CD4-positive, alpha-beta T cell treated with Interleukin-6 for 4 hours (primary cell): ENCODE measurements at places on chromosomes 6 and 20.

DNA sequence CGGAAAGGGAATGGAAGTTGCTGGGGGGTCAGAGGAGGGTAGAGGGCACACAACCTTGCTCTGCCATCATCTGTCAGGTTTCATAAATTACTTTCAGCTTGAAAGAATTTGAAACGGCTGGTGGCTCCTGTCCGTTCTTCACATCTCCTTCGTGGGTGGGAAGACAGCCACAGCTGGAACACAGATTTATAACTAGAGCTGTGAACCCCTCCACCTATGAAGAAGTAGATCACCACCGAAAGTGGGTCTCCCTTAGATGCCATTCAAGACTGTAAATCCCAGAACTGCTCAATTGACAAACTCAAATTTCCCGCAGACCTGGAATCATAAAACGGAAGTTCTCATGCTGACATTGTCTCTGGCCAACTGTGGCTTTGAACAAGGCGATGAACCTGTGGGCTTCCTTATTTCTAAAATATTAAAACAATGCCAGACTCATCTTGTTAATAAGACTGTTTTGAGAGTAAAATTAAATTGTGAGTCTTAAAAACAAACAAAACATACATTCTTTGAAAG, 65.3 kb downstream of the BTBD3 start:
- no peak for DNase-seq

- no peak for DNase-seq
Measured at GRCh38 chr6:136312975-136313374, 23.3 kb upstream of the BCLAF1 start.

DNA sequence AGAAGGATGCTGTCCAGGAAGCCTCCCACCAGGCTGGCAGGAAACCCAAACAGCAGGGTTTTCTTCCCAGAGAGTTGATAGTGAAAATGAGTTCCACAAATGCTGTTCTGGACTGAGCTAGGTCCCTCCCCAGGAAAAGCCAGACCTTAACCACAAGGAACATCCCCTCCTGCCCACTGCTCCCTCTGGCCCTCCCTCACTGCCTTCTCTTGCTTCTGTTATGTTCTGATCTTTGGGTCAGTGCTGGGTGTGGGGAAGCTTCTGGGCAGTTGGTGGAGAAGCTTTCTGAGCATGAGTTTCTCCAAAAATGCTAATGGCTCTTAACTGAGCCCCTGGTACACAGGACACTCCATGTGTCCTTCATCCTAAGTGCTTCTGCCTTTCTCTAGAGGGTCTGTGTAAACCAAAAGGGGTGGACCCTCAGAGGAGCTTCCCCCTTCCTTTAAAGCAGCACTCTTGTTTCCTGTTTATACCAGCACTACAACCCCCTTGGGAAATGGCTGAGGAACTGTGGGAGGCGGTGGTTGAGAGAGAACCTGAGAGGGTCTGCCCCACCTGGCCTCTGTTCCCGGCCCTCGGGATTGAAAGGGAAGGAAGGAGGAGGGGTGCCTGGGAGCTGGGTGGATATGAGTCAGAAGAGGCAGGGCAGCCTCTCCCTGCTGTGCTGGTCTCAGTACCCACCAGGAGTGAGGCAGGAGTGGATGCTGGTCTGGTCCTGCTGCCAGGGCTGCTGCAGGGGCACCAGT, 42.0 kb downstream of the CDS2 start:
- DNase-seq, result no peak

DNA sequence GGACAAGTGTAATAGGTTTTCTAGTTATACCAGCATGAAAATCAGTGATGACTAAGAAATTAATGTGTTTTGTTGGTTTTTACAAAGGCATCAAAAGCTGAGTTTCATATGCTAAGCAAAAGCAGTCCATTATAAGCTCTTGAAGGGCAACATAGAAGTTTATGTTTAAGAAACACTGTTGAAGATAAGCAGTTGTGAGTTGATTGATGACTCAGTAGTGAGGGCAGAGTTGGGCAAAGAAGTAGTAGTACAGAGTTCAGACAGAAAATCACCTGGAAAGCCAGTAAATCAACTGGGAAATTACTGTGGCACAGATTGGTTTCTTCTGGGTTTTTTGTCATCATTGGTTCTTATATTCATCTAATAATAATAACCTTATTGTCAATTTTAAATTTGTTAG, 78.0 kb upstream of the SMIM8 start:
- no peak for DNase-seq

DNA sequence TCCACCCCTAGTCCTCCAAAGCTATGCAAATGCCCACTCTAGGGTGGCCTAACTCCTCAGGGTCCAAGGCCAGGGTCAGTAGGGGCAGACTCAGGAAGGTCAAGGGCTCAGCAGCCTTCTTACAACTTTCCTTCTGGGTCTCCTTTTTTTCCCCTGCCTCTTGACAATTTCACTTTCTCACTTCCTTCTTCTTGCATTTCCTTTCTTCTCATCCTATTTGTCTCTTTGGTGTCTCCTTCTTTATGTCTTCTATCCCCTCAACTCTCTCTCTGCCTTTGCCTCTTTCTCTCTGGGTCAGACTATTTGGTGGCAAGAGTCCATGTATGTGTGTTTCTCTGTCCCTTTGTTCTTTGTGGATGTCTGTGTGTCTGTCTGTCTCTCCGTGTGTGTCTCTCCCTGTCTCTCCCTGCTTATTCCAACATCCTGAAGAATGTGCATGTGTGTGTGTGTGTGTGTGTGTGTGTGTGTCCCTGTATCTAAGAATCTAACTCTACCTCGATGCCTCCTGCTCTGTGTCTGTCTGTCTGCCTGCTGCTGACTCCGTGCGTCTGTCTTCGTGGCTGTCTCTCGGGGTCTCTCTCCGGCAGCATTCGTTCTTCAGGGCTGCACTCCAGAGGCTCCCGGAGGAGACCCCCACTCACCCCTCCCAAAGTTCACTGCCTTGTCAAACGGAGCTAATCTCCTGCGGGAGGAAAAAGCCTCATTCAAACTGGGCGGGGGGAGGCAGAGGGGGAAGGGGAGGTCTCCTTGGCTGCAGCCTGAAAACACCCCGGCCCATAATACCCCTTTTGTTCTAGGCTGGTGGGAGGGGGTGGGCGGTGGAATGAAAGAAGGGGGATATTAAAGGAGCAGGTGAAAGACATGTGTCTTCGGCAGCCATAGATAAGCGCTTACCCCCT, 51.7 kb upstream of the FOXP4 start:
- no peak for DNase-seq
